Osteocyte (in vitro differentiated cells): ENCODE measurements at places on chromosomes 16 and 17. TPM values are rescaled to one million over a fixed set of nuclear protein-coding genes. Genes with fewer than 3 reads are reported as not detected.

The CCL8 gene
- not detected in 2 replicates for total RNA-seq

- H3K4me1 ChIP-seq: peaks cover 27% of the 10 kb centered on the region
- H3K4me3 ChIP-seq: peak overlapping the region; percentile 91
- H3K36me3 ChIP-seq: peaks cover 7% of the 10 kb centered on the region
- DNase-seq: no peak
These were observed 483 bp downstream of the RPA1 start for GRCh38 chr17:1830288-1830687.

The CHST6 gene
- 0.43 and 0.55 TPM in 2 replicates for total RNA-seq

DNA sequence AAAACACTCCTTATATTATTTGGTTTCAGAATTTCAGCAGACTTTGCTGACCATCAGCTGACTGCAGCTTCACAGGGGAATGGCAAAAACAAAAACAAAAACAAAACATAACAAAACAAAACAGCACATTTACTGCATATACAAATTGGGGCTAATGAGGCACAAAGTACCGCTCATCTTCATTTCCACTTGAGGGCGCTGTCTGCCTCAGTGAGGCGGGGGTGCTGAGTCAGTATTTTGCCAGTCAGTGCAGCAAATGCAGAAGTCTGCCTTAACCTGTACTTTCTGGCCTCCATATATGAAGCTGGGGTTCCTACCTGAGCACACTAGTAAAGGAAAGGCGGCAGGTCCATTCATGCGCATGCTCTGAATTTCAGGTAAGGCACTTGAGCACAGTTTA, 13.5 kb upstream of the DYNLRB2 start:
- peaks cover 65% of the 10 kb centered on the region for H3K27me3 ChIP-seq
- H3K4me1 ChIP-seq: no peaks in the 10 kb centered on the region
- no peak overlapping the region for H3K27ac ChIP-seq
- H3K36me3 ChIP-seq: no peaks in the 10 kb centered on the region
- no peak for DNase-seq

DNA sequence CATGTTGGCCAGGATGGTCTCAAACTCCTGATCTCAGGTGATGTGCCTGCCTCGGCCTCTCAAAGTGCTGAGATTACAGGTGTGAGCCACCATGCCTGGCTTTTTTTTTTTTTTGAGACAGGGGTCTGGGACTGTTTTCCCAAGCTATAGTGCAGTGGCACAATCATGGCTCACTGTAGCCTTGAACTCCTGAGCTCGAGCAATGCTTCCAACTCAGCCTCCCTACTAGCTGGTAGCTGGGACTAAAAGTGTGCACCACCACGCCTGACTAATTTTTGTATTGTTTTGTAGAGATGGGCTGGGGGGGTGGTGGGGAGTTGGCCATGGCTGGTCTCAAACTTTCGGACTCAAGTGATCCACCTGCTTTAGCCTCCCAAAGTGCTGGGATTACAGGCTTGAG, 36.1 kb upstream of the USP7 start:
- no peaks in the 10 kb centered on the region for H3K4me1 ChIP-seq
- no peak for DNase-seq
- no peak overlapping the region for H3K4me3 ChIP-seq

GRCh38 chr17:61997664-61998063, 67.4 kb downstream of the MED13 start:
- H3K4me1 ChIP-seq: peaks cover 23% of the 10 kb centered on the region
- peaks cover 32% of the 10 kb centered on the region for H3K36me3 ChIP-seq
- peak overlapping the region; percentile 58 for H3K27ac ChIP-seq
- H3K27me3 ChIP-seq: no peaks in the 10 kb centered on the region
- H3K4me3 ChIP-seq: no peak overlapping the region
- DNase-seq: no peak

GRCh38 chr17:76188213-76189016, 47.4 kb upstream of the FOXJ1 start:
- no peaks in the 10 kb centered on the region for H3K4me1 ChIP-seq
- H3K27me3 ChIP-seq: peaks cover 37% of the 10 kb centered on the region
- H3K27ac ChIP-seq: no peak overlapping the region
- no peak for DNase-seq
- H3K36me3 ChIP-seq: no peaks in the 10 kb centered on the region

The SLC12A3 gene
- not detected in 2 replicates for total RNA-seq

DNA sequence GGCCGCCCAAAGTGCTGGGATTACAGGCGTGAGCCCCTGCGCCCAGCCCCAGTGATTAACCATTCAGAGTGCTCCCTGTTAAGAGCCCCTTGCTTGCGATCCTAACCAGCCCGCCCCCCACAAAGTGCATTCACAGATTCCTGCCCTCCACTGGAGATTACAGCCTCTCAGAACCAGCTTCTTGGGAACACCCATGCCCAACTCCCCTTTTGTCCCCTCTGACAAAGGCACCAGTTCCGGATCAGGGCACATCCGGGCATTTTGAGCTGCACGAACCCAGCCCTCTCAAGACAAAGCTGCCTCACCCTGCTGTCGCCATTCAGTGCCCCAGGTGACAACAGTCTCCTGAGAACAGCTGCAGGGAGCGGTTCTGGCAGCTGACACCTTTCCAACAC, 848 bp upstream of the KRT19 start:
- H3K27me3 ChIP-seq: peaks cover 29% of the 10 kb centered on the region
- H3K4me1 ChIP-seq: peaks cover 9% of the 10 kb centered on the region
- DNase-seq: no peak

DNA sequence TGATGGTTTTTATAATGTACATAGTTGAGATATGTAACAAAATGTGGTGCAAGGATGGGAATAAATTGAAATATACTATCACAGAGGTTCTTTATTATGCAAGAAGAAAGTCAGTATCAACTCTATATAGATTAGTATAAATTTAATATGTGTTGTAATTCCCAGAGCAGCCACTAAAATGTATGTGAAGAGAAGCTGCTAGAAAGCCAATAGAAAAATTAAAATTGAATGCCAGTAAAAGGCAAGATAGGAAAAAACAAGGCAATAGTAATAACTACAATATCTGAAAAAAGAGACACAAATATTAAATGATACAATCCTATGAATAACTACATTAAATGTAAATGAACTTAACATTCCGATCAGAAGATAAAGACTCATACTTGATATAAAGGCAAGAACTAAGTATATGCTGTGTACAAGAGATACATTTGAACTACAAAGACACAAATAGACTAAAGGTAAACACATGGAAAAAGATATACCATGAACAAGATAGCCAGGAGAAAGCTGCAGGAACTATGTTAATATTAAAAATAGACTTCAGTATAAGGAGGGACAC, 92.0 kb downstream of the ABCA8 start:
- H3K27ac ChIP-seq: no peak overlapping the region
- DNase-seq: no peak
- no peak overlapping the region for H3K4me3 ChIP-seq
- H3K4me1 ChIP-seq: no peaks in the 10 kb centered on the region
- H3K27me3 ChIP-seq: no peaks in the 10 kb centered on the region
- peaks cover 6% of the 10 kb centered on the region for H3K36me3 ChIP-seq

DNA sequence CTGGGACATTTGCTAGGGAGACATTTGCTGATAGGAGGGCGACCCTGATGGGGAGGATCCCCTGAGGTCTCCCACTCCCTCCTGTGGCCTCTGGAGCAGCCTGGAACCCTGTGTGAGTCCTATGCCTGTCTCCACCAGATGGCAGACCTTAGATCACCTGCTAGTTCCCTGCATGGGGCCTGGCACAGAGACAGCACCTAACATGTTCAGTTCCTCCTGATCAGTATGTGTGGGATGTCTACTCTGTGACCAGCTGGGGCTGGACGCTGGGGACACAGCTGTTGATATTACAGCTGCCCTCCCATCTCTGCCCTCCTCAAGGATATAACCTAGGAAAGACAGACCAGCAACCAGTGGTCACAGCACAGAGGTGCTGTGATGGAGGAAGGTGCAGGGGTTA, 1.1 kb upstream of the ADCY7 start:
- no peaks in the 10 kb centered on the region for H3K36me3 ChIP-seq
- DNase-seq: no peak
- H3K4me3 ChIP-seq: no peak overlapping the region
- H3K27ac ChIP-seq: peak overlapping the region; percentile 25

GRCh38 chr16:68898026-68898425, 54.7 kb downstream of the TANGO6 start:
- no peak overlapping the region for H3K27ac ChIP-seq
- no peak overlapping the region for H3K4me3 ChIP-seq

DNA sequence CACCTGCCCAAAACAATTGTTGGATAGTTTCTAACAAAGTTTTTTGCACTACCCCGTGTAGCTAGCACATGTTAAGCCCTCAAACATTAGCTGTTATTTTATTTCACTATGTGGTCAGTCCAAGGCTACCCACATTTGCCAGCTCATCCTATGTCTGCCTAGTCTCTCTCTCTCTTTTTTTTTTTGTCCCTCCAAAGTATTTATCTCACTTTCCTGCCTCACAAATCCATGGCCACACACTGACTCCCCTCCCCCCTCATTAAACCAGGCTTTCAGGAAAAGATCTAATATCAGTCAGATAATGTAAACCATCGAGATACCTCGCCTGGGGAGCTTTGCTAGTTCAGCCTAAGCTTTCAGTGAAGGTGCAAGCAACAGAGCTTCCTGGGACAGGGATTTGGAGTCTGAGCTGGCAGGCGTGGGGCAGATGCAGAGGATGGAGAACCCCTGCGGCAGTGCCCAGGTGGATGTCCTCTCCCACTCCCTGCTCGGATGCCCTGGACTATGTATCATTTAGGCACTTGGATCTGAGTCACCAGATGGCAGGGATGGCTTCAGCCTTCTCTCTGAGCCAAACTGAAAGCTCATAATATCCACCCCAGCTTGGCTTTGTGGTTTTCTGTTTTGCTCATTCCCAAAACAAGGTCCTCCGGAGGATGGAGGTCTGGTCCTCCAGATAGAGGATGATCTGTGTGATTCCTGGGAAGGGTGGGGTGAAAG, 73.7 kb upstream of the FOXF1 start:
- H3K27ac ChIP-seq: no peak overlapping the region
- peaks cover 26% of the 10 kb centered on the region for H3K27me3 ChIP-seq
- no peaks in the 10 kb centered on the region for H3K36me3 ChIP-seq
- DNase-seq: no peak
- no peak overlapping the region for H3K4me3 ChIP-seq

DNA sequence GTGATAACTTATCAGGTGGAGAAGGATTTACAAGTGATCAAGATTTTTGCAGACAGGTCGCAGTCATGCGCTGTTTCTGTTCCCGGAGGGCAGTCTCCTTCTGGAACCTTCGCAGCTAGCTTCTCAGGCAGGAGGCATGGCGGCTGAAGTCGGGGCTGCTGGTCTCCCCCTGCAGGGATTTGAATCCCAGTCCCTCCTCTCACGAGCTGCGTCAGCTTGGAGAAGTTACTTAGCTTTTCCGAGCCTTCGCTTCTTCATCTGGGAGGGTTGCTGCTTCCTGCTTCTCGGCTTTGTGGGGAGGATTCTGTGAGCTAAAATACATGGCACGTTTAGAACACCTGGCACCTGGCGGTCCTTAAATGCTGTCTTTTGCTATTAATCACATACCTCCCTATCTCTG, 287.8 kb upstream of the FOXF1 start:
- H3K36me3 ChIP-seq: no peaks in the 10 kb centered on the region
- H3K27me3 ChIP-seq: peaks cover 34% of the 10 kb centered on the region
- no peaks in the 10 kb centered on the region for H3K4me1 ChIP-seq

The TBC1D3G gene
- not detected in 2 replicates for total RNA-seq

The BRICD5 gene
- 6.6 and 10.1 TPM in 2 replicates for total RNA-seq

- H3K27me3 ChIP-seq: no peaks in the 10 kb centered on the region
- no peak for DNase-seq
- no peak overlapping the region for H3K4me3 ChIP-seq
These were observed 255.3 kb upstream of the CDH11 start for GRCh38 chr16:65377195-65377594.

DNA sequence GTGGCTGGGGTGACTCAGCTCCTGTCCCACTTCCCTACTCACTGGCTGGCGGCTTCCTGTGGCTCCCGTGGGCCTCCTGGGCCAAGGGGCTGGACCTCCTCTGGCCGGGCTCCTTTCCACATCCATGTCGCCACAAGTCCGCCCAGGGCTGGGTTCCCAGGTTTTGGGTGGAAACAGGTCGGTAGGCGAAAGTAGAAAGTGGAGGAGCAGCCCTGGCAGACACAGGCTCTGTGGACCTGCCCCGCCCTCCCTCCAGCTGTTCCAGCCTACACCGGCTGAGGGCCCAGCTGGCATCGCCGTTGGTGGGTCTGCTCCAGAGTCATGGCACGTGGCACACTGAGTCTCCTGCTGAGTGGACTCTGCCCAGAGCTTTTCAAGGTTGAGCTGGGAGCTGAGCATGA, 28.7 kb downstream of the GSE1 start:
- H3K36me3 ChIP-seq: no peaks in the 10 kb centered on the region
- H3K4me1 ChIP-seq: no peaks in the 10 kb centered on the region
- H3K4me3 ChIP-seq: no peak overlapping the region
- no peaks in the 10 kb centered on the region for H3K27me3 ChIP-seq

DNA sequence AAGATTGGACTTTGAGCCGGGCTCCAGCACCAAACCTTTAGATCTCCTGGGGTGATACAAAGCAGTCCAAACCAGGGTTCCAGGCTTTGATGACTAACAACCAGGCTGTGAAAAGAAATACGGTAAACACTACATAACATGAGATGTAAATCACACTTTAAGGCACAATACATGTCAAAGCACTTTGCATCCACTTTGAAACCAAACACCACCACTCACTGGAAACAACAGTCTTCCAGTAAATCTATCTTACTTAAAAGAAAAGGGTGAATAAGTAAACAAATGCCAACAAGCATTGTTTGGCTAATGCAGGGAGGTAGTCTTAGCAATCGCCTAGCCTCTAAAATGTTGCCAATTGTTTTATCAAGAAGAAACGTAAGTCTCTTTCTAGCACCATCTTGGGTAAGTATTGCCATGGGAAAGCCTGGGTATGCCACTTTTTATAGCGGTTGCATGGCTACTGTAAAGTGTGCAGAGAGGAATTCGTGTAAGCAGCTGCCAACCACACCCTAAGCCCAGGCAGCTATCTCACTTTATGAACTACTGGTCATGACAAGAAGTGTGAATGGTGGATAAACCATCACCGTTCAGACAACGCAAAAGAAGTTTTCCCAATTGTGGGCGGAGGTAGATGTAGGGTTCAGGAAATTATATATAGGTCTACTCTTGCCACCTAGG, 267.4 kb upstream of the PSMD7 start:
- H3K4me3 ChIP-seq: no peak overlapping the region
- no peak overlapping the region for H3K27ac ChIP-seq
- no peaks in the 10 kb centered on the region for H3K36me3 ChIP-seq
- H3K27me3 ChIP-seq: peaks cover 13% of the 10 kb centered on the region

The RNF227 gene
- total RNA-seq: 2.3 and 3.0 TPM in 2 replicates

GRCh38 chr17:66461343-66461995, 159.1 kb downstream of the PRKCA start:
- DNase-seq: no peak
- H3K36me3 ChIP-seq: no peaks in the 10 kb centered on the region
- H3K4me3 ChIP-seq: no peak overlapping the region

GRCh38 chr16:89749637-89750036, 28.3 kb downstream of the ZNF276 start:
- H3K36me3 ChIP-seq: no peaks in the 10 kb centered on the region
- no peak overlapping the region for H3K27ac ChIP-seq
- H3K4me1 ChIP-seq: peaks cover 2% of the 10 kb centered on the region
- DNase-seq: no peak

DNA sequence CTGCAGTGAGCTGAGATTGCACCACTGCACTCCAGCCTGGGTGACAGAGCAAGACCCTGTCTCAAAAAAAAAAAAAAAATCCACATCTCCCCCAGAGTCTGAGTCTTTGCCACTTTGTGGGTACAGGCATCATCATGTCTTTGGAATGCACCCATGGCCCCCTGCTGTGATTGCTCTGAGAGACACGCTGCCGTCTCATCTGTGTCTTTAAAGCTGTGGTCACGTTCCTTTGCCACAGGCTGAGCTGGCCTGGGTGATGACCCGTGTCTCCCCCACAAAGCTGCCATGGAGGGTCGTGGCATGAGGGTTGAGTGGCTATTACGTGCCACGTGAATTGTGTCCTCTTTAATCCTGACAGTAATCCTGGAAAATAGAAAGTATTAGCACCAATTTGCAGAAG, 20.2 kb downstream of the CRISPLD2 start:
- peaks cover 85% of the 10 kb centered on the region for H3K4me1 ChIP-seq
- no peak for DNase-seq
- H3K27ac ChIP-seq: no peak overlapping the region
- H3K27me3 ChIP-seq: no peaks in the 10 kb centered on the region
- no peaks in the 10 kb centered on the region for H3K36me3 ChIP-seq
